Thymus (tissue), 14 donors: ENCODE measurements at places on chromosomes 13 and 19. TPM values are rescaled to one million over a fixed set of nuclear protein-coding genes. Genes with fewer than 3 reads are reported as not detected.
A peak's percentile ranks its signal among the peaks of the same experiment; 100 is the strongest.

Gene DCLK1
- total RNA-seq, result 2.5 TPM

Gene NOVA2
- total RNA-seq, result 0.09 TPM

Gene CYP2F1
- total RNA-seq, result not detected

DNA sequence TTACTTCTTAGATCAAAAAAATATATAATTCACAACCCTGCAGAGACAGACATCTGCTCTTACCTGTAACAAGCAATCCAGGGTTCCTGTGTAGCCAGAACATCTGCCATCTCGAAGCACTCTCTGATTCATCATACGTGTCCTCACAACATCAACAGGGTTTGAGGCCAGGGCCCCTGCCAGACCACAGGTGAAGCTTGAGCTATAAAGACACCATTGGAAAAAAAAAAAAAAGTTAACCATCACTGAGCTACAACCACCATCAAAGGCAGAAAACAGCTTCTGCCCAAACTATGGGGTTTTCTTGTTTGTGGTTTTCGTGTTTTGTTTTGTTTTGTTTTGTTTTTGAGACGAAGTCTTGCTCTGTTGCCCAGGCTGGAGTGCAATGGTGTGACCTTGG is 19.3 kb downstream of the SLC25A30 start:
- H3K36me3 ChIP-seq, result no peaks in the 10 kb centered on the region
- H3K27ac ChIP-seq, result no peak overlapping the region
- no peaks in the 10 kb centered on the region for H3K27me3 ChIP-seq
- peaks cover 20% of the 10 kb centered on the region for H3K4me1 ChIP-seq

GRCh38 chr13:84684048-84684662 is 801.9 kb upstream of the SLITRK1 start:
- H3K27me3 ChIP-seq, result no peaks in the 10 kb centered on the region
- no peaks in the 10 kb centered on the region for H3K36me3 ChIP-seq
- no peak for DNase-seq
- H3K4me1 ChIP-seq, result no peaks in the 10 kb centered on the region
- H3K27ac ChIP-seq, result no peak overlapping the region

- H3K4me3 ChIP-seq, result no peak overlapping the region
- H3K4me1 ChIP-seq, result no peaks in the 10 kb centered on the region
- H3K36me3 ChIP-seq, result no peaks in the 10 kb centered on the region
- DNase-seq, result no peak
- H3K27ac ChIP-seq, result no peak overlapping the region
- H3K27me3 ChIP-seq, result no peaks in the 10 kb centered on the region
Observed at GRCh38 chr13:54373211-54373610, 1344.6 kb downstream of the OLFM4 start.

DNA sequence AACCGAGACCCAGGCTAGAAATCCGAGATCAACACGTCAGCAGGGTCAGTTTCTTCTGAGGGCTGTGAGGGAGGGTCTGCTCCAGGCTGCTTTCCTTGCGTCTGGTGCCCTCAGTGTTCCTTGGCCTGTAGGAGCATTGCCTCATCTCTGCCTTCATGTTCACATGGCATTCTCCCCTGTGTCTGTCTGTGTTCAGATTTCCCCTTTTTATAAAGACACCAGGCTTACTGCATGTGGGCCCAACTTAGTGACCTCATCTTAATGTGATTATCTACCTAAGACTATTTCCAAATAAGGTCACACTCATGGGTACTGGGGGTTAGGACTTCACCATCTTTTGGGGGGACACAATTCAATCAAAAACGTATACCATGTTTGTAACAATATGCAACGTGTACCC is 57.2 kb upstream of the C1QTNF9 start:
- peaks cover 6% of the 10 kb centered on the region for H3K36me3 ChIP-seq
- no peaks in the 10 kb centered on the region for H3K4me1 ChIP-seq
- no peaks in the 10 kb centered on the region for H3K27me3 ChIP-seq
- peak overlapping the region; percentile 80 for H3K27ac ChIP-seq
- H3K4me3 ChIP-seq, result peak overlapping the region; percentile 43

Gene PSG5
- total RNA-seq, result not detected

- no peak for DNase-seq
- no peak overlapping the region for H3K4me3 ChIP-seq
- H3K27me3 ChIP-seq, result no peaks in the 10 kb centered on the region
- H3K36me3 ChIP-seq, result no peaks in the 10 kb centered on the region
- no peak overlapping the region for H3K27ac ChIP-seq
Observed at GRCh38 chr13:72886272-72887067, 104.5 kb downstream of the PIBF1 start.

Gene ZNF112
- total RNA-seq, result 3.1 TPM

GRCh38 chr19:8111376-8111775 is 38.0 kb downstream of the FBN3 start:
- H3K4me1 ChIP-seq, result no peaks in the 10 kb centered on the region
- DNase-seq, result no peak
- H3K27me3 ChIP-seq, result peaks cover 13% of the 10 kb centered on the region
- H3K27ac ChIP-seq, result no peak overlapping the region

- no peak overlapping the region for H3K27ac ChIP-seq
- peaks cover 74% of the 10 kb centered on the region for H3K36me3 ChIP-seq
- H3K27me3 ChIP-seq, result no peaks in the 10 kb centered on the region
- DNase-seq, result no peak
- H3K4me1 ChIP-seq, result peaks cover 9% of the 10 kb centered on the region
Observed at GRCh38 chr19:14402332-14403144, 16.6 kb downstream of the DDX39A start.

DNA sequence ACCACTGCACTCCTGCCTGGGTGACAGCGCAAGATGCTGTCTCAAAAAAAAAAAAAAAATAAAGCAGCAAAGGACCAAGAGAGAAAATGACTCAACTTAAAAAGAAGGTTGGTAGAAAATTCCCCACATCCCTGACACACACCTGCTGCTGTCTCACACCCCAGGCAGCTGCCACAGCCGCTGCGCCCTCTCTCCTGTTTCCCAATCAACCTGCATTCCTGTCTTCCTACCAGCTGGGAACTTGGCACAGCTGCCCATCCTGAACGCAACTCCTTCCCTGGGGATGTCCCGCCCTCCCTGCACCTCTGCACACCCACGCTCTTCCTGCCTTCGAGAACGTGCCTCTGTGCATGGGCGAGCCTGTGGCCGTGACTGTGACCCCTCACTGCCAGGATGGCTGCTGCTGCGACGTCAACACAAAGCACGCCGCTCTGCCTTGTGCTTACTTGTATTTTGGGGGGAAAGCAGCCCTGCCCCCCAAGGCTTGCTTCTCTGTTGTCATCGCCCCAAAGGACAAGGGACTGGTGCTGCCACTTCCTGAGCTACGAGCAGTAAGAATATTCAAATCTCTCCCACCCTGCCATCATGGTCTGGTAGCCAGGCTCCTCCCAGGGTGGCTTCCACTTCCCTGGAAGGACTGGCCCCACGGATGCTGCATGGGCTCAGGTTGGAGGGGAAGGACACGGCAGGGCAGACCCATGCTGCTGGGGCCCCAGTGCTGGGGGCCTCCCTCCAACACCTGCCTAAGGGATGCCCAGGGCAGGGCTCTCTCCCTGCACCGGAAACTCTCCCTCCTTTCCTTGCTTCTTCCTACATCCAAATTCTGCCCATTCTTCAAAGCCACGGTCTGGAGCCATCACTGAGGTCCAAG is 20.7 kb downstream of the SH3GL1 start:
- no peak for DNase-seq
- peak overlapping the region; percentile 38 for H3K27ac ChIP-seq
- H3K4me3 ChIP-seq, result no peak overlapping the region
- H3K27me3 ChIP-seq, result no peaks in the 10 kb centered on the region

DNA sequence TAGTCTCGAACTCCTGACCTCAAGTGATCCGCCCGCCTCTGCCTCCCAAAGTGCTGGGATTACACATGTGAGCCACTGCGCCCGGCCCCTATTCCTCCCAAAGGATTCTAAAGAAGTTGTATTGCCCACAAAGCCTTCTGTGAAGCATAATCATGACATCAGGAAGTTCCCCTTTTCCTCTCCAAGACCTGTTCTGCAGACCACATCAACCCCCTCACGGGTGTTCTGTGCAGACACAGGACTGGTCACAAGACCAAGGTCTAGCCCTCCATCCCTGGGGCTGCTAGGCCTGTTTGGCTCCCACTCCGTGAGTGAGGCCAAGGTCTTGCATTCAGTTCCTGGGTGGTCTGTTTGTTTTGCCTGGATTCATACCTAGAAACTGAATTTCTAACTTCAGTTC is 178.1 kb downstream of the FLT1 start:
- H3K4me1 ChIP-seq, result no peaks in the 10 kb centered on the region
- no peaks in the 10 kb centered on the region for H3K27me3 ChIP-seq
- no peaks in the 10 kb centered on the region for H3K36me3 ChIP-seq
- no peak overlapping the region for H3K27ac ChIP-seq

DNA sequence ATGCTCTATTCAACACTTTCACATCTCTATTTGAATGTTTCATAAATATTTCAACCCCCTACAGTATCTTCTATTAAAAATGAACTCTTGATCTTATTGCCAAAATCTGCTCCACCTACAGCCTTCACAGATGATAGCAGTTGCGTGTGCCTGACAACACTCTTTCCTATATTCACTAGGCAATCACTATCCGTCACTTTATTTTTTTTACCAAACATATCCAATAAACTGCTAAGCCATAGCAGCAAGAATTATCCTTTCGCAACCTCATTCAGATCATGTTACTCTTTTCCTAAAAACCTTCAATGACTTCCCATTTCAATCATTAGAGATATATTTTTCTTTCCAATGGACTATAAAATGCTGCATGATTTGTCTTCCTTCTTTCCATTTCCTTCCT is 629.8 kb upstream of the PCDH9 start:
- H3K27me3 ChIP-seq, result no peaks in the 10 kb centered on the region
- no peak overlapping the region for H3K4me3 ChIP-seq
- DNase-seq, result no peak
- H3K4me1 ChIP-seq, result no peaks in the 10 kb centered on the region
- no peaks in the 10 kb centered on the region for H3K36me3 ChIP-seq
- H3K27ac ChIP-seq, result no peak overlapping the region

- no peak for DNase-seq
- no peak overlapping the region for H3K4me3 ChIP-seq
- no peaks in the 10 kb centered on the region for H3K27me3 ChIP-seq
- no peak overlapping the region for H3K27ac ChIP-seq
- H3K36me3 ChIP-seq, result no peaks in the 10 kb centered on the region
Observed at GRCh38 chr13:45103449-45103848, 16.9 kb upstream of the GTF2F2 start.

DNA sequence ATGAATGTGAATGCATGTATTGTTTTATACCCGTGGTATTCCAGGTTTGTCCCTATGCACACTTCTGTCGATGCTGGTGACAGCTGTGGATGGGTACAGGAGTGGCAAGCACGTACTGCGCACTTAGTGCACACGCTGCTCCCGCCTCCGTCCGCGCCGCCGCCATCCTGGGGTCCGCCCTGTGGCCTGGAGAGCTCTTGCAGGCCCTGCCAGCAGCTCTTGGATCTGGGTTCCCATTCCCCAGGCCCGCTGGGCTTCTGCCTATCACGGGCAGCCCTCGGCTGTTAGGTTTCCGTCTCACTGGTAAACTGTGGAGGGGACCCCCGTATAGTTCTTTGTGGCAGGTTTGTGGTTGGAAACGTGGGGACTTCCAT is 4.0 kb downstream of the GNA11 start:
- H3K4me1 ChIP-seq, result peaks cover 31% of the 10 kb centered on the region
- no peak for DNase-seq
- peaks cover 6% of the 10 kb centered on the region for H3K27me3 ChIP-seq

DNA sequence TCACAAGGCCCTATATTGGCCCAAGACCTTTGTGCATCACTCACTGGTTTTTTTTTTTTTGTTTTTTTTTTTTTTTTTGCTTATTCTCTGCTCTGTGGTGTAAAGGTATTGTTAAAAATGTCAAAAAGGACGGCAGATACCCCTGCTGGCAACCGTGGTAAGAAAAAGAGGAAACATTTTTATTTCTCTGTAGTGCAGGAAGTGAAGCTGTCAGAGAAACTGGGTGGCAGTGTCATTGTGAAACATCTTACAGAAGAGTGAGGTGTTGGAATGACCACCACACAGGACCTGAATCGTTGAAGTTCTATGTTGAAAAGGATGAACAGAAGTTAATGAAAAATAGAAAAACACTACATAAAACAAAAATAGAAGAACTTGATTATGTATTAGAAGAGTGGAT is 346.4 kb downstream of the FGF9 start:
- no peaks in the 10 kb centered on the region for H3K36me3 ChIP-seq
- no peak overlapping the region for H3K4me3 ChIP-seq
- no peaks in the 10 kb centered on the region for H3K4me1 ChIP-seq
- H3K27ac ChIP-seq, result no peak overlapping the region

- H3K4me3 ChIP-seq, result no peak overlapping the region
- H3K36me3 ChIP-seq, result no peaks in the 10 kb centered on the region
- no peak for DNase-seq
- H3K27ac ChIP-seq, result no peak overlapping the region
- no peaks in the 10 kb centered on the region for H3K27me3 ChIP-seq
Observed at GRCh38 chr13:50709058-50709457, 134.4 kb downstream of the DLEU7 start.

GRCh38 chr13:72121466-72121865 is 254.5 kb upstream of the DACH1 start:
- H3K27me3 ChIP-seq, result no peaks in the 10 kb centered on the region
- H3K27ac ChIP-seq, result no peak overlapping the region
- H3K4me3 ChIP-seq, result no peak overlapping the region

DNA sequence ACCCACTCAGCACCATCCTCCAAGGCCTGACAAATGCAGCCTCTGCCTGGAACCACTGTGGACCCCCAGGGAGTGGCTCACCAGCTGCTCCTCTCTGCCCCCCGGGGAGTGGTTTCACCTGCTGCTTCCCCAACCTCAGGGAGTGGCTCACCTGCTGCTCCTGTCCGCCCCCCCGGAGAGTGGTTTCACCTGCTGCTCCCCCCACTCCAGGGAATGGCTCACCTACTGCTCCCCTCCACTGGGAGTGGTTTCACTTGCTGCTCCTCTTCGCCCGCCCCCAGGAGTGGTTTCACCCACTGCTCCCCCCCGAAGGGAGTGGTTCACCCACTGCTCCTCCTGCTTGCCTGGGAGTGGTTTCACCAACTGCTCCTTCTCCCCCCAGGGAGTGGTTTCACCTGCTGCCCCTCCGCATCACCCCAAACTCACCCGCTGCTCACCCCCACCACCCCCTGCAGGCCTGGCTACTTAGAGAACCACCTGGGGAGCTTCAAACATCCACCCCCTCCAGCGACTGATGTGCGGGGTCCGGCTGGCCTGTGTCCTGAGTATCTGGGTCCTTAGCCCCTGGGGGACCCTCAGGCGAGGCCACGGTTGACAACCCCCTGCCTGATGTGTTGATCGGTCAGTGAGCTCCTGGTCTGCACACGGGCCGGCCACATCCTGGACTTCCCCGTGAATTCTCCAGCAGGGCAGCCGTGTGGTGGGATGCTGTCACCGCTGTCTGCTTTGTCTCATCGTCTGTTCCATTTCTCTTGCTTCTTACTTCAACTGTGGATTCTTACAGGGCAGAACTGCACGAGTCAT is 14.6 kb upstream of the TMEM255B start:
- H3K27me3 ChIP-seq, result peaks cover 10% of the 10 kb centered on the region
- peaks cover 29% of the 10 kb centered on the region for H3K4me1 ChIP-seq
- H3K4me3 ChIP-seq, result no peak overlapping the region
- no peaks in the 10 kb centered on the region for H3K36me3 ChIP-seq
- H3K27ac ChIP-seq, result no peak overlapping the region
- no peak for DNase-seq

Gene ZFR2
- 0.33 TPM for total RNA-seq

- H3K27me3 ChIP-seq, result no peaks in the 10 kb centered on the region
- DNase-seq, result no peak
- no peaks in the 10 kb centered on the region for H3K36me3 ChIP-seq
Observed at GRCh38 chr13:40096357-40096901, 441.0 kb downstream of the COG6 start.

Gene SPTBN4
- 0.24 TPM for total RNA-seq

Gene ERICH6B
- not detected for total RNA-seq
